Activated naive CD8-positive, alpha-beta T cell treated with anti-CD3 and anti-CD28 coated beads, Interleukin-2, amount 50 U/mL, for 16 hours (primary cell): ENCODE measurements at places on chromosomes 16 and 17.

GRCh38 chr17:80086081-80086480 is 15.3 kb upstream of the GAA start:
- DNase-seq: no peak

GRCh38 chr17:43598357-43599045 is 52.4 kb upstream of the ETV4 start:
- DNase-seq: no peak

DNA sequence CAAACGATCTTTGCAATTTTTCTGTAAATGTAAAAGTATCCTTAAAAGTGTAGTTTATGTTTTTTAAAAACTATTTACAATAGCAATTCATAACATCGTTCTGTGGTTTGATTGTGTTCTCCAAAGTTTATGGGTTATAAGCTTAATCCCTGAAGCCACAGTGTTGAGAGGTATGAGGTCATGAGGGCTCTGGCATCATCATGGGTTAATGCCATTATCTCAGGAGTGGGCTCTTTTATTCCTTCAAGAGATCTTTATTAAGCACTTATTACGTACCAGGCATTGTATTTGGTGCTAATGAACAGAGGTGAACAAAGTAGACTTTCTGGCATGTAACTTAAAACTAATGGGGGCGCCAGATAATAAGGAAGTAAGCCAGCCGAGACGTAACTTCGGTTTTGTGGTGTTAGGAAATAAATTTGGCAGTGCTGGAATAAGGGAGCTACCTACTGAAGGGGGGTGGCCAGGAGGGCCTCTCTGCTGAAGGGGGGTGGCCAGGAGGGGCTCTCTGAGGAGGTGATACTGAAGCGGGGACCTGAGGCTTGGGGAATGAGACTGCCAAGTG is 158.1 kb downstream of the VPS53 start:
- no peak for DNase-seq

- no peak for DNase-seq
Measured at GRCh38 chr17:3482852-3483251, 7.1 kb downstream of the ASPA start.

- DNase-seq: no peak
Measured at GRCh38 chr17:79255926-79256585, 181.4 kb downstream of the ENGASE start.

- no peak for DNase-seq
Measured at GRCh38 chr17:63805591-63805990, 21.6 kb upstream of the PSMC5 start.

DNA sequence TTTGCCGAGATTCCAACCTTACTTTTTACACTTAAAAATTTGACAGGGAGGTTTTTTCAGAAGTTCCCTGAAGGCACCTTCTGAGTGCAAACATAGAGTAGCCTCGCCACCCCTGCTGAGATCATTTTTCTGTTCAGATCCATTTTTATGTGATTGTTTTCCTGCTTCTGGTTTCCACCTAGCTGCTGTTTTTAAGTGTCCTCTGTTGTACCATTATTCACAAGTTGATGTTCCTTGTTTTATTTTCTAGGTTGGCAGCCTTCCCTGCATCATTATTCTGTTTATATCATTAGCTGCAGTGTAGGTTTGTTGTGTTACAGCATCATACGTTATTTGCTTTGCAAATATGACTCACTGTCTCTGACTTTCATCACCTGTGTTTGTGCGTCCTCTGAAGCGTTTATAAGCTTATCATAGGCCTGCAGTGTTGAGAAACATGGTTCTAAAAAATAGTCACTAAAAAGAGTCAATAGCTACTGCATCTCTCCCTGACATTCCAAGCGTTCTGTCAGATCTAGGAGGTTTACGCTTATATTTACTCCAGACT is 116.9 kb upstream of the CLEC3A start:
- DNase-seq: no peak

DNA sequence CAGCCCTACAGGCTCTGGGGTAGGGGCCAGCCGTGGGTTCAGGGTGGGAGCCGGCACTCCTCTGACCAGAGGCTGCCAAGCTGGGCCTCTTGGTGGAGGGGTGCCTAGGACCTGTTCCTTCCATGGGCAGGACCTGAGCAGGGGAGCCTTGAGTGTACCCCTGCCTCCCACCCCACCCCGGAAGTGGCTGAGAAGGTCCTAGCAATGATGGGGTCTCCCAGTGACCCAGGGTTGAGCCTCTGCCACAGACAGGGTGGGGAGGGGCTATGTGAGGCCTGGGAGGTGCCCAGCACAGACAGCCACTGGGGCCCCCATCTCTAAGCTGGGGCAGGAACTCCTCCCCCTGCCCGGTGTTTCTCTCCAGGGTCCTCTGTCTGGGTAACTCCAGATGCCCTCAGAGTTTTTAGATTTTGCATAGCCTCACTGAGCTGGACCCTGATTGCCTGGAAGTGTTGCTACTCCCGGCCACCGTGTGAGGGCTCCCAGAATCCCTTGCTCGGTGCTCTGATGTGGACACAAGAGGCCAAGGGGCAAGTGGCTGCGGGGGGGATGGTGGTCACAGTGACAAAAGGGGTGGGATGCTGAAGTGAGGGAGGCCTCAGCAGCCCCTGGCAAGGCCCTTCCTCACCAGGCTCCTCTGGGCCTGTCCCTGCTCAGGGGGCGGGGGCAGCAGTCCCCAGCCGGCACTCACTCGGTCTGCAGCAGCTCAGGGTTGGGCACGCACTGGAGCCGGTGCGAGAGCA is 6.4 kb upstream of the MTSS2 start:
- no peak for DNase-seq

DNA sequence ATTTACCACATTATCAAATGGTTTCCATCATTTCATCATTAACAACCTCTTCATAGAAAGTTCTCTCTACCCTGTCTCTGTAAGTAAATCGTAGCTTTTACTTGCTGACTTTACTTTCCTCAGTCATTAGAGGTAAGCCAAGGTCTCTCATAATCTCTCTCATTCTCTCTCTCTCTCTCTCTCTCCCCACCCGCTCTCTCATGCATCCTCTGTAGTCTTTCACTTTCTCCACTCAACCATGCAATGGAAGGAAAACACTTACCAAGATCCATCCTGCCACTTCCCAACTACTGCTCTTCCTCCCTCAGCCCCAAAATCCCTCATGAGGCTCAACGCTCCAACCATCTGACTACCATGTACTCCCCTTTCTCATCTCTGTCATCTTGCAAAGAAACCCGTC is 6.1 kb downstream of the CEP112 start:
- no peak for DNase-seq

DNA sequence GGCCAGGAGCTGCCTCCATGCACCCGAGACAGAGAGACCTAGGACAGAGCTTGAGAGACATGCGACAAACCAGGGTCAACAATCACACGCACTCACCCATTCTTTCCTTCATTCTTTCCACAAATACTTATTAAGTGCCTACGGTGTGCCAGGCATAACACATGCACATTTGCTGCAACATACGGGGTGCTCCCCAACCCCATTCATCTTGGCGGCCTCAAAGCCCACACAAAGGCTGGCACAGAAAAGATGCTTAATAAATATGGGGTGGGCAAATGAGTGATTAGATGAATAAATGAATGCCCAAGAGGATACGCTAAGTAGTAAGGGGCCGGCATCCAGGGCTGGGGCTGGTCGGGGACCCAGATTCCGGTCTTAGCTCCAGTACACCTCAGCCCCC is 117.9 kb downstream of the ZNF423 start:
- DNase-seq: no peak

DNA sequence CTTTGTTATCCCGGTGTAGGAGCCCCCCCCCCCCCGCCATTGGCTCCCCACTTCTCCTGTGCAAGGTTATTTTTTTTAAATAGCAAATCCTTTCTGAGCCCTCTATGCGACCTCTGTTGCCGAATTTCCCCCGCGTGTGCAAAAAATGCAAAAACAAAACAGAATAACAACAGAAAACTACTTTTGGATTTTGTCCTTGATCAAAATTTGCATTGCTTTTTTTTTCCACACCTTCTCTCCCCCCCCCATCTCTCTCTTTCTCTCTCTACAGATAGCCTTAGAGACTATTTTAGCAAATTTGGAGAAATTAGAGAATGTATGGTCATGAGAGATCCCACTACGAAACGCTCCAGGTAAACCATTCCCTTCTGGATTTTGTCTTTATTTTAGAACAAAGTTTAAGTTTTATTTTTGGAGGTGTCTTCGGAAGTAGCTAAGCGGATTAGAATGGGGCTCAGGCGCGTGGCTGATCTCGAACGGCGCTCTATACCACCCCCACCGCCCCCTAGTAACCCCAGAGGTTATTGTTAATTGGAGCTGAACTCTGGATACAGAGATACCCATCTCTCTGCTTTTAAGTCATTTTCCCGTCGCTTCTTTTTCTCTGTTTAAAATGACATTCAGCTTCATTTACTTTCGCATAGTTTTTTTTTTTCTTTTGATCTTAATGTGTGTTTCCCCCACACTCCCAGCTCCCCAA is 1.0 kb downstream of the MSI2 start:
- DNase-seq: no peak

DNA sequence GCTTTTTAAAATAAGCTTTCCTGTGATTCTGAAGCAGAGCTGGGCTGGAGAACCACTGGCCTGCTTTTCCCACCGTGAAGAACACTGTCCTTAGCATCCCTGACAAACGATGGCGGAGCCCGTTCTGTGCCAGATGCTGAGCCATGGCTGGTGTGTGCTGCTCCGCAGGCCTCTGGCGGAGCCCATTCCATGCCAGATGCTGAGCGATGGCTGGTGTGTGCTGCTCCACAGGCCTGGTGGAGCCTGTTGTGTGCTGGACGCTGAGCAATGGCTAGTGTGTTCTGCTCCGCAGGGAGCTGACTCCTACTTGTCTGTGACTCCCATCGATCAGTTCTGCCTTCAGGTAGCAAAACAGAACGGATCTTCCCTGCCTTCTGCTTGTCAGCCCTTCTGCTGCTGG is 4.3 kb downstream of the ENDOV start:
- DNase-seq: no peak

GRCh38 chr16:86625821-86626220 is 47.5 kb downstream of the FOXL1 start:
- no peak for DNase-seq

GRCh38 chr16:72768591-72768990 is 279.3 kb downstream of the ZFHX3 start:
- no peak for DNase-seq

GRCh38 chr16:85736921-85737320 is 14.0 kb downstream of the C16orf74 start:
- DNase-seq: no peak

DNA sequence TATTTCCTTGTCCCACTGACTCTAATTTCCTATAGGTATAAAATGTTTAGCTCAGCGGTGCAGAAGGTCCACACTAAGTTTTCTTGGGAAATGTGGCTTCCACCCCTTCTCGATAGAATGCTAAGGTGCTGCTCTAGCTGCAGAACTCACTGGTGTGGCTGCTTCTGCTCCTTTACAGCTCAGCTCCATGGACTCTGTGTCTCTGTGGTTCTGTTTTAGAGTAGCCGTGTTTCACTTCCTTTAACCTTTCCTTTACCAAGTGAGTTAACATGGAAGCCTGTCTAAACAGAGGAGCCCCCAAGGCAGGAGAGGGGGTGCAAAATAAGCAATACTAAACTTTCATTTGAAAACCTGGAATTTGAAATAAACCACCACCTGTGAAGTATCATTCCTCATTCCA is 65.3 kb downstream of the SPECC1 start:
- no peak for DNase-seq

DNA sequence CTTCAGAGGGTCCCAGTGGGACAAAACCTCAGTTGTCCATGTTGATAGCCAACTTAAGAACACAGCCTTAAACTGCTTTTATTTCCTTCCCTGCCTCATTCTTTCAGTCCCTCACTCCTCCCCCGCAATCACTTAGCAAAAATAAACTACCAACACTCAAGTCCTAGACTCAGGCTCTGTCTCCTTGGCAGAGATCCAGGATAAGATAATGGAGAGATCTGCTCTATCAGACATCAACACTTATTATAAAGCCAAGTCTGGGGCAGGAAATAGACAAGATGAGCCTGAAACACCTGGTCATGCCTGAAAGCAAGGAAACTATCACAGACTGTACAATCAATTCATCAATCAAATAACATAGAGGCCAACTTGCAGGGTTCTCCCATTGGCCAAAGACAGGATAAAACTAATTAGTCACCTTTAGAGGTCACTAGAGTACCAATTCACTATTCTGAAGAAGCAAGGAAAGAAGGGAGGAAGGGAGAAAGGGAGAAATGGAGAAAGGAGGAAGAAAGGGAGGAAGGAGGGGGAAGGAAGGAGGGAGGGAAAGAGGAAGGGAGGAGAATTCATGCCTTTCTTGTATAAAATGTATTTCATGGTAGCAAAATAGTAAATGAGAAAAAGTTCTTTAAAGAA is 15.7 kb downstream of the HYDIN start:
- DNase-seq: no peak

DNA sequence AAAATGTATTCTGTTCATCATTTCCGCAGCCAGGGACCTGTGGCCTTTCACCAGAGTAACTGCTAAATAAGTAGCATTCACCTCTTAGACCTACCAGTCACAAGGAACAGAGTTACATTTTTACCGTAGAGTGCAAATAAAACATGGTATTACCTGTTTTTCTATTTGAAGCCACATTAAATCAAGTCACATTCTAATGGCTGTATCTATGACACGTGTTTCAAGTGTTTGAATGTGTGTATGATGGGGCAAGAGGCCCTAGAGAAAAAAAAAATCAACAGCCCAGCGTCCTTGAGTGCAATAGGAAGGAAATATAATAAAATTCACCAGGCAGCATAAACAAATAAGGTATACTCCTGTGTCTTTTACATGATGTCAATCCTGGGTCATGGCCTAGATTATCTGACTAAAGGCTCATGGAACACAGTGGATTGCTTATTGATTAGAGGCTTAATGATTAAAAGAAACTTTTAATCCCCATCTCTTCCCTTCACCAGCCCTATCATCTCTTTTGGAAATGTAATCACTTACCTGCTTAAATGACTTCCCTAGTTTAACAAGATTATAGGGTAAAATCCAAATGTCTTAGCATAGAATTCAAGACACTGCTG is 168.7 kb upstream of the CDH5 start:
- DNase-seq: no peak

DNA sequence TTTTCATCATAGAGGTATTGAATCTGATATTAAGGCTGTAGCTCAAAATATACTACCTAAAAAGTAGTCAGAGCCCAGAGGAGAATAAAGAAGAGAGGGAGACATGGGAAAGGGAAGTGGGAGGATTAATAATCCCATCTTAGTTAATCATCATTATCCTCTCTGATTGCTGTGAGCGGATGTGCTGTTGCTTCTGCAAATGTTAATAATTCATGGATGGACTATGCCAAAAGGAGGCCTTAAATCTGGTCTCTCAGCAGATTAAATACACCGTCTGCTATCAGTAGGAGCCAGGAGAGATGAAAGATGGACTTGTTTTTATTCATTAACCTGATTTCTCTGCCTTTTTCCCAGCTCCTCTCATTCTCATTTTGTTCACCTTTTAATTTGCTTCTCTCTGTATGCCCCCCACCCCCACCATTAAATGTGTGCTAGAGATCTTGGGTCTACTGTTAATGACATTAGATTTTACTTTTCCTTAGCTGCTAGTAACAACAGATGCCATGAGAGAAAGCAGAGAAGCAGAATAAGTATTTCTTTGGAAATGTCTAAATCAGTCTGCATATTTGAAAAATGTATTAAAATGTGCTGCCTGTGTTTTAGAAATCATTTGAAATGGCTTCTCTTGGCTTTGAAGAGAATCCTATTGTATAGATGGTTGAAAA is 44.2 kb downstream of the NUP93 start:
- DNase-seq: no peak
